ENCODE measurements at places on chromosomes 7 and 10.
A peak's percentile ranks its signal among the peaks of the same experiment; 100 is the strongest.

- no peak for DNase-seq
These were observed 17.5 kb downstream of the CDK13 start for GRCh38 chr7:39967406-39968161.

- no peak for DNase-seq
These were observed 188.0 kb downstream of the PDE1C start for GRCh38 chr7:31882187-31882586.

DNA sequence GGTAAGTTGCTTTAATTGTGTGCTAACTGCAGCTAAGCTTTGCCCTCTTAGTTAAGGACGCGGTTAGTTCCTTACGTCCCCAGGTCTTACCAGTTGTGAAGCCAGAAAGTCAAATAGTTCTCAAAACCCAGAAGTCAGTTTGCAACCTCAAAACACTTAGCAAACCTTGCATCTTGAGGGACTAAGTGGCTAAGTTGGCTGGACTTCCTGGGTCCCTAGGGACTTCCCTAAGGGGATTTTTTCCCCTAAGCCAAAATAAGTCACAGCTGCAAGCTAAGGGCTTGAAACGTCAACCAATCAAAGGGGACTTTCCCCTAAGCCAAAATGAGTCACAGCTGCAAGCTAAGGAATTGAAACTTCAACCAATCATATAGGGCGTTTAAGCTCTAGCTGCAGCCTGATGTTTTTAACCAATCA lies 36.2 kb upstream of the HECW1 start:
- no peak for DNase-seq

DNA sequence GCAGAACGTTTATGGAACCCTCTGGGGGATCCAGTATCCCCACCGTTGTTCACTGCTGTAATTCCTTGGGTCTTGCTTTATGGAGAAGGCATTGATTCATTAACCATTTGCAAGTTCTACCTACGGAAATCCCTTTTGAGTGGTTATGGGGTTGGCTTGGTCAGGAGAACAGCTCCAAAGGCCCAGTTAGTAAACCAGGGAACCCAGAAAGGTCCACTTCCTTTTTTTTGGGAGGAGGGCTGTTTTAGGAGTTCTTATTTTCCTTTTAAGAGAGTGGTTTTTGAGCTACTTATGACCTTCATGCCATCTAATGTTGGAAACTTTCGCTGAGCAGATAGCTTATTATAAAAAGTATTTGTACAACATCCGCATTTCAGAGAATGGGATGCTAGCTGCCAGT lies 1.3 kb downstream of the POR start:
- no peak for DNase-seq

GRCh38 chr7:156857757-156858156 lies 35.2 kb downstream of the LMBR1 start:
- no peak for DNase-seq

- DNase-seq = no peak
These were observed 8.8 kb upstream of the SLC25A28 start for GRCh38 chr10:99628923-99629624.

GRCh38 chr7:92260248-92260781 lies 14.5 kb downstream of the ANKIB1 start:
- no peak for DNase-seq

DNA sequence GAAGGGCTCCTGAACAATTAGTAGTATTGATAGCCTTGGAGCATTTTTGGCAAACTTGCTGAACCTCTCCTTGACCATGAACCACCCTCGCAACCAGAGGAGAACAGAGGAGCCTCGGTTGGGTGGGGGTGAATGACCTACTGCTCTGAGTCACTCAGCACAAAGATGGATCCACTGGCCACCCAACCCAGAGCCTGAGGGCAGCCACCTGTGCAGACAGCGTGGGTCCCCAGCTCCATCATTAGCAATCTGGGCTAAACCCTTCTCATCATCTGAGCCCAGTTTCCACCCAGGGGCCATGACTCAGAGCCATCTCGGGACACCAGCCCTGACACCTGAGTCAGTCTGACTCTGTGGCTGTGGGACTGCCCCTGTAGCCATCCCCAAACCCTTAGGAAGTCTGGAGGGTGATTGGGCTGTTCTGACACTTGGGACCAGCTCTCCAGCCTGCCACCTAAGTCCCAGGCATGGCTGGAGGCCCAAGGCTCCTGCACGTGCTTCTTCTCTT lies 171.8 kb upstream of the GPR26 start:
- no peak for DNase-seq

DNA sequence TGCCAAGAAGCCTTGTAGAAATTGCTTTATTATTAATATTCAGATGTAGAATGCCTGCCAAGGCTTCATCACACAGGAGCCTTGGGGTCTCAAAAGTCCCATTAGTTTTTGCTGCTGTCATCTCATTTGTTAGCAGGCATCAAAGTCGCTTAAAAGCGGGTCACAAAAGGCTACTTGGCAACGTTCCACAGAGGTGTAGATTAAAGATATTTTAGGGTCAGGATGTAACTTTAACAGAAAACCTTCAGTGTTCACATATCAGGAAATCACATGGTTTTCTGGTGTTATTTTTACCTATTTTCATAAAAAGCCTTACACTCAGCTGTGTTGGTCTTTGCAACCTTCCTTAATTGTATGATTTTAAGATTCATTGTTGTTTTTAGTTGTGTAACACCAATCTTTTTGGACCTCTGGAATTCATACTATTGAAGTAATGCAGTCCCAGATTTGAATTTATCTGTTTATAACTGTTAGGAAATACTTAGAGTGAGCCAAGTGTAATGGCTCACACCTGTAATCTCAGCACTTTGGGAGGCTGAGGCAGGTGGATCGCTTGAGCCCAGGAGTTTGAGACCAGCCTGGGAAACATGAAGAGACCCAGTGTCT lies 65.3 kb downstream of the TET1 start:
- DNase-seq = no peak

- DNase-seq = peak; percentile 96
These were observed at the start of gene PLEKHA8 for GRCh38 chr7:30028216-30028748. TSS of gene PLEKHA8 (plus strand) at chr7:30028412. CDS start at chr7:30028763, 351 bp downstream.

GRCh38 chr7:2468227-2468626 lies 8.0 kb downstream of the GRIFIN start:
- DNase-seq = no peak

GRCh38 chr7:18133921-18134320 lies 106.3 kb upstream of the PRPS1L1 start:
- DNase-seq = no peak

DNA sequence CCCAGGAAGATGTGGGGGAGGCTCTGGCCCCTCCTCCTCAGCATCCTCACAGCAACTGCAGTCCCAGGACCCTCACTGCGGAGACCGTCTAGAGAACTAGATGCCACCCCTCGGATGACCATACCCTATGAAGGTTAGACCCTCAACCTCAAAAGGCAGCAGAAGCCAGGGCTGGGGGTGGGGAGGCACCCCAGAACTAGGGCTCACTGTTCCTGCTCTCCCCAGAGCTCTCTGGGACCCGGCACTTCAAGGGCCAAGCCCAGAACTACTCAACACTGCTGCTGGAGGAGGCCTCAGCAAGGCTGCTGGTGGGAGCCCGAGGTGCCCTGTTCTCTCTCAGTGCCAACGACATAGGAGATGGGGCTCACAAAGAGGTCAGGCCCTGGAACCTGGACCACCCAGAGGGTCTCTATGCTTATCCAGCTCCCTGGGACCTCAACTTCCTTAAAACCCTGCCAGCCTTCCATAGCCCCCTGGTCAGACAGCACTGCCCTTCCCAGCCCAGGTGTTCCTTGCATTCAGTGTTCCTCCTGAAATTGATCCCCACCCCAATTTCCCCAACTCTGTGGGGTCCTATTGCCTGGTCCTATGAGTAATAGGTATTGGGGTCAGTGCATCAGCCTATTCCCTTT lies 3.7 kb downstream of the SEMA4G start:
- DNase-seq = no peak

DNA sequence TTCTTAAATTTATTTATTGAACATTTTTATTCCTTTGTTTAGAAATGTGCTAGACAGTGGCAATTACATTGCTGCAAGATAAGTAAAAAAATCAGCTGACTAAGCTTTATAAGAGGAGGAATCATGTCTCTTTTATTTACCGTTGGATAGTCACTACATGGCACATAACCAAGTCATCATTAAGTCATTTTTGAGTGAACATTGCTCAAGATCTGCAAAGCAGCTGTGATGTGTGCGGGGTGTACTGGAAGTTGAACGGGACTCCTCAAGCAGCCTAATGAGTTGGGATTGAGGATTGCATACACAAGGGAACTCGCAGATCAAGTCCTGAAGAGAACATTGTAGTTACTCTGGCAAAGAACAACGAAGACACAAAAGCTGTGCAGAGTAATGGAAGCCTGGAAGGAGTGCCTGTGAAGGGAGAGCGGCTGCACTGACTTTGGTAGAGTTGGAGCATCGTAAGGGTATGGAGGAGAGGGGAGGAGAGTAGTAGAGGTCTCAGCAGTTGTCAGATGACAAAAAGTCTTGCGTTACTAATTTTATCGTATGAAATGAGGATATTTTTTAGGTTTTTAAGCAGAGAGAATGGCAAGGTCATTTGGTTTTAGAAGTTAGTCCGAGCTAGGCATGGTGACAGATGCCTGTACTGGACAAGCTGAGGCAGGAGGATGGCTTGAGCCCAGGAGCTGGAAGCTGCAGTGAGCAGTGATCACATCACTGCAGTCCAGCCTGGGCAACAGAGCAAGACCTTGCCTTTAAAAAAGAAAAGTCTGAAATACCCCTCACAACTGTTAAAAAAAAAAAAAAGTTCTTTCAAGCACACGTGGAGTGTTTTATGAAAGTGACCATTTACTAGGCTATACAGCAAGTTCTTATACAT lies 95.1 kb downstream of the BMPR1A start:
- no peak for DNase-seq

DNA sequence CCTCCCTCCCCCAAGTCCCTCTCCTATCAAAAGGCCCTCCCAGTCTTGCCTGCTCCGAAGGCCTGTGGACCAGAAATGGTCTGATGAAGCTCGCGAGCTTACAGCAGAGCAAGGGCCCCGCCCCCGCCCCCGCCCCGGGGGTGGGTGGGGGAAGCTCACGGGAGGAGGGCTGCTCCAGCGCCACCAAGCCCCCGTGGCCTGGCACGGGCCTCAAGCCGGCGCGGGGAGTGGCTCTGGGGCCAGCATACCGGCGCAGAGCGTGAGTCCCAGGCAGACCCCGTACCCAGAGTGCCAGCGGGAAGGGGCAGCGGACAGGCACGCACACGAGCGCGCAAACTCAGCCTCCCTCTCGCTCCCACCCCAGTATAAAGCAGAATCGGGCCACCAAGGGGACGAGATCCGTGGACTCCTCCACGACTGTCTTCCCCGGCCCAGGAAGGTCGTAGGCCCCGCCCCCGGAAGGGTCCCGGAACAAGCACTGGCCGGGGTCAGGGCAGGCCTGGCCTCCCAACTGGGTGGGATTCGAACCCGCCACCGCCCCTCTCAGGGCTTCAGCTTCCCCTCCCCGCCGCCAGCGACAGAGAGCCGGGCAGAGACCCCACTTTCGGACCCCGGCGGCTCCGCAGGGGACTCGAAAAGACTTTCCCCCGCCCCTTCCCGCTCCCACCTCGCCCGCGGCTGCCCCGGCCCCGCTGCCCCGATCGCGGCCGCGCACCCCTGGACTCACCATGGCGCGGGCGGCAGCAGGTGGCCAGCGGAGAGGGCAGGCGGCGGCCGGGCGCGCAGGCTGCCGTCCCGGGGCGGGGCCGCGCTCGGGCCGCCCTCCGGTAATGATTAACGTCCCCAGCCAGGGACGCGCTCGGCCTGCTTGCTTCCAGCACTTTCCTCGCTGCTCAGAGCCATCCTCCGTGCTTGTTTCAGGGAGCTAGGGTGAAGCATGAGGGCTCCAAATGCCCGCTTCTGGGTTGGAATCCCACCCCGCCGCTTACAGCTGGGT lies at the start of gene PCBD1:
Gene PCBD1, minus strand, starts transcription at position 762 of the 997 bp plus-strand sequence. Its CDS starts 32 bp downstream, at position 730.
- peak; percentile 59 for DNase-seq

GRCh38 chr7:92061154-92061553 lies 73.1 kb downstream of the CYP51A1 start:
- no peak for DNase-seq

DNA sequence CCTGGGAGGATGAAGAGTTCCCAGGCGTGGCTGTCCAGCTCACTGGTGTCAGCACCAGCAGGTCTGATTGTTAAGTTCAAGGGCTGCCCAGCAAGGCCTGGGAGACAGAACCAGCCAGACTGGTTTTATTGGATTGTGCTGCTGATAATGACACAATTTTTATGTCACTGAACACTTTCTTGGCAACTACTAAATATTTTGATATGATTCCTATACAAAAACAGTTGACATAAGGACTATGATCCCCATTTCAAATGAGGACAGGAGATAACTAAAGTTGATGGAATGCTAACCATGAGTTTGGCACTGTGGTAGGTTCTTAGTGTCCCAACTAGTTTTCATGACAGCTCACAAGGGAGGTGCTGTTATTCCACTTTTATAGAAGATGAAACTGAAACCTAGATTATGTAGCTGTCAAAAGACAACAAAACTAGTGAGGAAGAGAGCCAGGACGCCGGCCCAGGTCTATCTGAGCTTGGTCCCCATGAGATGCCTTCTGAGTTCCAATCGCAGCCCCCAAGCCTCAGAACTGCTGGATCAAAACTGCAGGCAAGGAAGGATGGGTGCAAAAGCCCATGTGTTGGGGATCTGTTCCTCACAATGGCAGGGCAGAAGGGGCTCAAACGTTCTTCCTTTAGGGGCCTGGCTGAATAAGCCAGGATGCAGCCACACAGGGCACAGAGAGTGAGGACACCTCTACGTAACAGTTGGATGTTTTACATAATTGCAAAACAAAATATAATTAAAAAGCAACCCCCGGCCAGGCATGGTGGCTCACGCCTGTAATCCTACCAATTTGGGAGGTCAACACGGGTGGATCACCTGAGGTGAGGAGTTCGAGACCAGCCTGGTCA lies 52.8 kb downstream of the COBL start:
- no peak for DNase-seq

- no peak for DNase-seq
These were observed 30.2 kb upstream of the FRMD4A start for GRCh38 chr10:14360961-14361360.

GRCh38 chr10:76327441-76327840 lies 896.0 kb downstream of the LRMDA start:
- no peak for DNase-seq

GRCh38 chr10:29420744-29421143 lies 131.9 kb downstream of the LYZL1 start:
- no peak for DNase-seq

GRCh38 chr7:55081472-55082227 lies 62.8 kb downstream of the EGFR start:
- no peak for DNase-seq

GRCh38 chr7:27083646-27084045 lies 12.2 kb downstream of the HOXA1 start:
- DNase-seq = no peak

GRCh38 chr10:117610321-117610720 lies 67.8 kb downstream of the EMX2 start:
- DNase-seq = no peak
